Amniotic stem cell (primary cell): ENCODE measurements at places on chromosomes 6 and 20.
A peak's percentile ranks its signal among the peaks of the same experiment; 100 is the strongest.

- no peak for DNase-seq
Observed at GRCh38 chr6:95133578-95133977, 443.8 kb upstream of the MANEA start.

DNA sequence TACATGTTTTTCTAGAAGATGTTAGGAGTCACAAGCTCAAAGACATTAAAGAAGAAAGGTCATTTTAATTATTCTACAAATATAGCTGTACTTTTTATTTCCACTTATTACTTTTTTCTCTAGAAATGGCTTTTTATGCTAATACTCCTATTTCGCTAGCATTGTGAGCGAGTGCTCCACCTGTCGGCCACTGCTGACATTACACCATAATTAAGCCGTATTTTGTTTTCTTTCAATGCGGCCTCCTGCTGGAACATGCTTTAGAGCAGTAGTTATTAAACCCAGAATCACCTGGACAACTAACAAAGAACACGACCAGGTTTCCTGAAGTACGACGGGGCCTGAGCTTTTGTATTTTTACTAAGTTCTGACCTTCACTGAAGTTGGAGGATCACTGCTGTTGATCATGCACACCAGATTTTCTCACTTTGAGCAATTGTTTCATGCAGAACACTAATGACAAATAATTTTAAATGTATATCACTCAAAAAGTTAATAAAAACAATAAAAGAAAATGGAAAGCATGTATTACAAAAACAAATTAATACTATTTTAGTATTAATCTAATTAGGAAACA is 74.1 kb upstream of the PAK5 start:
- no peak for DNase-seq

DNA sequence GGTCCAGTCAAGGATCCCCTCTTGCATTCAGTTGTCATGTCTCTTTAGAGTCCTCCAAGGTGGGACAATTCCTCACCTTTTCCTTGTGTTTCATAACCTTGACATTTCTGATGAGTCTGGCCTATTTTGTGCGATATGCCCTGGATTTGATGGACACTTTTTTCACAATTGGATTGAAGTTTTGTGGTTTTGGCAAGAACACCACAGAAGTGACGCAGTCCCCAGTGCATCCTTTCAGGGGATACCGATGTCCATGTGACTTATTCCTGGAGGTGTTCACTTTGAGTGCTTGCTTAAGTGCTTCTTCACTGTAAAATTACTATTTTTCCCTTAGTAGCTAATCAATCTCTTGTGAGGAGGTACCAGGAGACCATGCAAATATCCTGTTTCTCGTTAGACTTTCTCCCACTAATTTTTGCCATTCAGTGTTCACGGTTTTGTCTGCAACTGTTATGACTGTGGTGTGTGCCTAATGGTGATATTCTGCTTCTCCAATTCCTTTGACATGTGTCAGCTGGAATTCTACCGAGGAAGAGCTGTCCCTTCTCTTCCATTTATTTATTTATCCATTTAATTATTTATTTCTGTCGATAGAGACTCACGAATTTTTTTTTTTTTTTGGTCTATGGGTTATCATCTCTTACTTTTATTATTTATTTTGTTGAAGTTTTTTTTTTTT is 30.8 kb downstream of the BPIFB4 start:
- DNase-seq = no peak

- peak; percentile 24 for DNase-seq
Observed at GRCh38 chr6:37381579-37381978, 27.8 kb downstream of the RNF8 start.

DNA sequence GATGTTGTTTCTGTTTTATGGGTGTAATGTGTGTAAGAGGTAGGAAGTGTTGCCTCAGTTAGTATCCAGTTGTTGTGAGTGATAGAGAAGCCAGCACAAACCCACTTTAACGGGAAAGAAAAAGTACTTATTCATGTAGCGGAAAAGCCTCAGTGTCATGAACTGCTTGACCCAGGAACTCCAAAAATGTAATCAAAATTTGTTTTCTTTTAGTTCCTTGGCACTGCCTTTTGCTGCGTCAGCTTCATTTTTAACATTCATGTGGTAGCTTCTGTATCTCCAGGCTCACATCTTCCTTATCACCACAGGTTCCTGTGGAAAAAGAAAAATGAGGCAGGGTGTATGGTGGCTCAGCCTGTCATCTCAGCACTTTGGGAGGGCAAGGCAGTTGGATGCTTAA is 46.4 kb upstream of the CCDC28A start:
- DNase-seq = no peak

GRCh38 chr20:13009682-13010406 is 1.1 kb downstream of the SPTLC3 start:
- peak; percentile 55 for DNase-seq

GRCh38 chr6:44176762-44177509 is 18.3 kb downstream of the CAPN11 start:
- no peak for DNase-seq

DNA sequence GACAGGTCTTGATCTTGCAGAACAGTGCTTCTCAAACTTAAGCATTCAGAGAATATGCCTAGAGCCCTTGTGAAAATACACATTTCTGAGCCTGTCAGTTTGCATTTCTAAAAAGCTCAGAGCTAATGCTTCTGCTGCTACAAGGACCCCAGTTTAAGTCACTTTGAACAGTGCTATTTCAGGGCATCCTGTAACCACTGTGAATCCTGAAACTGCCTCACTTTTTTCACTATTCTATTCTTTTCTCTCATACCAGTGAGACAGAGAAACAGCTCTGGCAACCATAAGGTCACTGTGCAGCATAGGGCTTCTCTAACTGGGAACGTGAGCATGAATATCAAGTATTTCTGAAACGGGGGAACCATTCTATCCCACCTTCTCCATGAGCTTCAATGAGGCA is 51.2 kb downstream of the LGSN start:
- DNase-seq = no peak

DNA sequence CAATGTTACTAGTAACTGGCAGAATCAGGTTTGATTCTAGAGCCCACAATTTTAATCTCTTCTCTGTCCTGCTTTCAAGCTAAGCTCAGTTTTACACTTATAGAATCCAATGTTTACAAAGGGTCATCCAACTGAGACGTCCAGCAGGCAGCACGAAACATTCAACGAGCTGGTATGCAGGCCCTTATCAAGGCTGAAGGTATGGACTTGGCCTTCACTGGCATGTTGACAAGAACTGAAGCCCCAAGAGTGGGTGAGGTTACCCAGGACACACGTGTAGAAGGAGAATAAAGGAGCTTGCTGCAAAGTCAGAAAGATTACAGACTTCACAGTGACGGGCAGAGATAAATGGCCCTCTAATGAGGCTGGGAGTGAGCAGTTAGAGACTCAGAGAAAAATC is 187.4 kb downstream of the KIF16B start:
- DNase-seq = no peak

- no peak for DNase-seq
Observed at GRCh38 chr6:146985111-146985510, 219.1 kb upstream of the STXBP5 start.

DNA sequence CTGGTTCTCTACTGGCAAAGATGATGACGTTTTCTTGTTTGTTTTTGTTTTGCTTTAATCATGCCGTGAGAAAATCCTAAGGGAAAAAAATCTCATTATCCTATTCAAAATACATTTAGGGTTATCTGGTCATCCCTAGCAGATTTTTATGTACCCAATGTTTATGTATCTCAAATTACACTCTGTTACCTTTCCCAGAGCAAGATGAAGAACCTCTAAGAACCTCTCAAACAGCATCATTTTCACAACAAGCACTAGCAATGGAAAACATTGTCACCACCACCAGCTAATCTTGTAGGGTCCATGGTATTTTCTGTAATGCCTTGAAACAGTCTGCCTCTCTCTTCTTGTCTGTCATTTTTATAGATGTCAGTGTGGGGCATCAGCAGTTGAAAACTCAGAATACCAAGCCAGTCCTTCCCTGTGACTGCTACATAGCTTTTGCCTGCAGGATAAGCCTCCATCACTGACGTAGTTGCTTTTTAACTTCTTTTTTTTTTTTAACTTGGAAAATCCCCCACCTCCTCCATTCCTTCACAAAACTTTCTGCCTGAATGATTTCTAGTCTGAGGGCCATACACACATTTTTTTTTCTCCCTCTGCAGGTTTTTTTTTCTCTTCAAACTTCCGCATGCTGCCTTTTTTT is 2.4 kb upstream of the SNAP25 start:
- DNase-seq = no peak

DNA sequence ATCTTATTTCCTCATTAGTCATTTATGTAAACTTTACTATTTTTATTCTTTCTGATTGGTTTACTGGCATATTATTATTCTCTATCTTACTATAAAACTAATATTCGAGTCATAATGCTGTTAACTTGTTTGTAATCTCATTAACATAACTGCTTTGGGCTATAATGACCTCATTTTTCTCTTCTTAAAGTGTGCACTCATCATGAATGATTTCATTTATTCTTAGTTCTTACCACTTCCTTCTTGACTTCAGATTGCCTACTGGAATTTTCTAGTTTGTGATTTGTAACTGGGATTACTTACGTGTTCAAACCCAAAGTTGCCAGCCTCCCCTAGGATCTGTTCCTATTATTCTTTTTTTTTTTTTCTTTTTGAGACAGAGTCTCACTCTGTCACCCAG is 91.8 kb upstream of the TNFAIP3 start:
- DNase-seq = no peak

GRCh38 chr6:23213193-23213592 is 643.8 kb downstream of the HDGFL1 start:
- no peak for DNase-seq

GRCh38 chr20:2417213-2417541 is 36.5 kb downstream of the TGM6 start:
- no peak for DNase-seq

DNA sequence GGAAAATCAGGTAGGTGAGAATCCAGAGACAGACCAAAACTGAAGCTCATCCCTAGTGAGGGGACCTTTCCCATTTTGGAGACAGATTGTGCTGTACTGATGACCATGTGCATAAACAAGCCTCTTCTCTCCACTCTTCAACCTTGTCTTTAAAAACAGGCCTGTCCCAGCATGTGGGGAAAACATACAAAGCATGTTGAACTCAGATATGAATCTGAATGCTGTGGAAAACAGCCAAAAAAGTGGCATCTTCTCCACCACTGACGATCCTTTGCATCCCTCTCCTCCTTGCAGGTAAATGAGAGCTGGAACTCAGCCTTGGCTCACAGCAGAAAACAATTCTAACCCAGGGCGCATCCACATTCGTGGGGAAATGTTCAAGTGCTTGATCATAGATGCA is 123.7 kb upstream of the FOXQ1 start:
- DNase-seq = no peak
